ENCODE measurements at places on chromosomes 5 and 9. TPM values are rescaled to one million over a fixed set of nuclear protein-coding genes. Genes with fewer than 3 reads are reported as not detected.

CAVIN4 gene
- polyA plus RNA-seq: 231 TPM

KCNIP1 gene
- polyA plus RNA-seq: 1.9 TPM

NFIL3 gene
- polyA plus RNA-seq: 20.5 TPM

C9orf85 gene
- 19.5 TPM for polyA plus RNA-seq

PCDHA12 gene
- polyA plus RNA-seq: 0.10 TPM

FREM1 gene
- polyA plus RNA-seq: 18.8 TPM

PHF2 gene
- polyA plus RNA-seq: 36.6 TPM

ADAMTS6 gene
- 0.97 TPM for polyA plus RNA-seq

ADAMTS16 gene
- polyA plus RNA-seq: 10.3 TPM

PRDM9 gene
- not detected for polyA plus RNA-seq

TXNDC8 gene
- not detected for polyA plus RNA-seq

ATP10B gene
- 0.88 TPM for polyA plus RNA-seq

CDKN2A gene
- 0.20 TPM for polyA plus RNA-seq

PKN3 gene
- polyA plus RNA-seq: 8.9 TPM

SERF1A gene
- 2.3 TPM for polyA plus RNA-seq

SOX30 gene
- 0.44 TPM for polyA plus RNA-seq

All from muscle of leg (tissue), 16 donors.